ENCODE measurements at places on chromosomes 16 and 17.

- DNase-seq = no peak
These were observed 112.5 kb upstream of the CHMP6 start for GRCh38 chr17:80878876-80879722.

DNA sequence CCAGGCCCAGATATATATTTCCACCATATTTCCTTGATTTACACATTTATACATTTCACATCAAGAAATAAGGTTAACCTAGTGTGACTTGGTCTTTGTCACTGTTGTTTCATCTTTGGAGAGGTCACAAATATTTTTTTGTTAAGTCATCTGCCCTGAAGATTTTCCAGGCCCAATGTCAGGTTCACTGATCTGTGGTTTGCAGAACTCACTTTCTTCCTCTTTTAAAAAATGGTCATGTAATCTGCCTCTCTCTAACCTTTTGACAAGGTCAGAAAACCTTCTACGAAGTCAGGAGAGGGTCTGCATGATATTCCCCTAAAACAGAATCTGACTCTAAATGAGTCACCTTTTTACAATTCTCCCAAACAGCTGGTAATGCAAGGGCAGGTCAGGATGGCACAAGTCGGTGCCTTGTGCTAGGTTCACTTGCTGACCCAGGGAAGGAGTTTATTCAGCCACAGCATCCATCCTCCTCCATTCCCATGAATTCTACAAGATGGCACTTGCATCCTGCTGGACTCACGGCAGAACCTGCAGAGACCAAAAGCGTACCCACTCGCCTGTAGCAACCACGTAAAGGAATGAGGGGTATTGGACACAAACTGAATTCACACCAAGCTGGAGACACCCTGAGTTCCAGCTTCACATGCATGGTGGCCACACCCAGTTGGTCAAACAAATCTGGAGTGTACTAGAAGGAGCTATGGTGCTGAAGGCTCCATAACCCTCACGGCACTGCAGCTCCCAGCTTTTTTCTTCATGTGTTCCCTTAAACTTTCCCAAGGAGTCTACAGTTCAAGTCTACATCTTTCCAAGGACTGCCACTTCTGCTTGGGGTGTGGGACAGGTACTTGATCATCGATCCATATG is 1.6 kb upstream of the KIAA0513 start:
- DNase-seq = no peak

DNA sequence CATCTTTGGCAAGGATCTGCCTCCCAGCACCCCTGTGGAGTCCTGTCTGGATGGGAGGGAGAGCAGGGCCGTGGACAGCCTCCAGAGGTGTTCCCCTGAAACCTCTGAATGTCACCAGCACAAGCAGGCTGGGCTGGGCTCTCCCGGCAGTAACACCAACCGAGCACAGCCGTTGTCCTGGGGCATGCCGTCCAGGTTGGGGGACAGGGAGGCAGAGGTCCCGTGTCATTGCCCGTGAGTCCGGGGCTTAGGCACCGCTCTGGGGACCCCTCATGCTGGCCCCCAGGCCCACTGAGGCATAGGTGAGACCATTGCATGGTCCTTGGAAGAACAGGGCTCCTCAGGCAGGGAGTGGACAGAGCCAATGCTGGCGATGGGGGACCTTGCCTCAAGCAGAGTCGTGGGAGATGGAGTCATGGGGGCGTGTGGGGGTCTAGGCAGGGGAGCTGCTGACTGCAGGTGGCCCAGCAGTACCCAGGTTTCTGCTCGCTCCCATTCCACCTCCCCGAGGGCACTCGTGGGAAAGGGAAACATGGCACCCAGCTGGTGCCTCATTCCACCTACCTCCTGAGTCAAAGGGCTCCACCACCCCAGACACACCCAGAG is 17.5 kb downstream of the ENDOV start:
- no peak for DNase-seq

- DNase-seq = no peak
These were observed 213.5 kb downstream of the RAB11FIP4 start for GRCh38 chr17:31604936-31605335.

DNA sequence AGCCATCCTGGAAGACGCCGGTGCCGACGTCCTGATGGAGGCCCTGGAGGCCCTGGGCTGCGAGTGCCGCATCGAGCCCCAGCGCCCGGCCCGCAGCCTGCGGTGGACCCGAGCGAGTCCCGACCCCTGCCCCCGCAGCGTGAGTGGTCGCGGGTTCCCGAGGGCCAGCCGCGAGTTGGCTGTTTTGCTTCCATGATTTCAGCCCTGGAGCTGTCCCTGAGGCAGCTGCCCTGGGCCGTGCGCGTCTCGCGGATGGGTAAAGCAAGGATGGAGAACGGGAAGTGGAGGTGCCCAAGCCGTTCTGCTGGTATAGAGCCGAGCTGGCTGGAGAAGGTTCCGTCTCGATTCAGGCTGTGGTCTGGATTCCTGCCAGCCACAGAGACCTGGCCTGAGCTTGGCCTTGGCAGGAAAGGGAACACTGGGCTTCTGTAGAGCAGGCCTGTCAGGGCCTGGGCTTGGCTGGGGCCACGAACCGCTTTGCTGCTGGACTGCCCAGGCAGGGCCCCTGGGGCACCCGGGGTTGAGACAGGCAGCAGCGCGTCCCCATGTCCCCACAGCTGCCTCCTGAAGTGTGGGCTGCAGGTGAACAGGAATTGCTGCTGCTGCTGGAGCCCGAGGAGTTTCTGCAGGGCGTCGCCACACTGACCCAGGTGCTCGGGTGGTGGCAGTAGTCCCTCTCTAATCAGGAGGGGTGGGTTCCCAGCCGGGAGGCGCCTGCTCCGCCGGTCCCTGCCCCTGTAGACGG is 941 bp upstream of the MRPS34 start:
- DNase-seq = no peak

DNA sequence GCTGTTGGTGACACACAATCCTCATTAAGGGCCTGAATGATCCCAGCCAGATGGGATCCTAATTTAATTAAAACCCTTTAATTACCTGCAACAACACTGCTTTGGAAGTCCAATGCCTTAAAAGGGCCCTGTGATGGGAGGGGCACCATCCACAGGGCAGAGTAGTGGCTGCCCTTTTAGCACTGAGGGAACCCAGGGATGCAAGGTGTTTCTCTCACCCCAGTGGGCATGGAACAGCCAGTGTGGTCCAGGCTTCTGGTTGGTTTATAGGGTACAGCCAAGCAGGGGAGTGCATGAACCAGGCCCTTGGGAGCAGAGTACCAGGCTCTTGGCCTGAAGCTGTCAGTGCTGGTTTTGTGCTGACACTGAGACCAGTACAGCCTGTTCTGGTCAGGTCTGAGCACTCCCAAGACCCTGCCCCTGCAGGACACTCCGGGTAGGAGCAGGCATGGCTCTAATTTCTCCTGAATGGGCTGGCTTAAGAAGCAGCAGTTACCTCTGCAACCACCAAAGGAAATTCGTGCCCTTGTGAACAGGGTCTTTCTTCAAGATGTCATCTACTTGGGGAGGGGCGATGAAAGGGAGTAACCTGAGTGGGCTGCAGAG is 9.9 kb downstream of the NXPH3 start:
- DNase-seq = no peak

All from fibroblast of skin of scalp (primary cell).